Left hindlimb (tissue), 1 donor: ENCODE measurements at places on chromosomes 3 and 15.

- no peak for DNase-seq
These were observed 20.7 kb upstream of the SLMAP start for GRCh38 chr3:57735405-57735804.

GRCh38 chr15:39096608-39097205, 484.2 kb upstream of the THBS1 start:
- no peak for DNase-seq

DNA sequence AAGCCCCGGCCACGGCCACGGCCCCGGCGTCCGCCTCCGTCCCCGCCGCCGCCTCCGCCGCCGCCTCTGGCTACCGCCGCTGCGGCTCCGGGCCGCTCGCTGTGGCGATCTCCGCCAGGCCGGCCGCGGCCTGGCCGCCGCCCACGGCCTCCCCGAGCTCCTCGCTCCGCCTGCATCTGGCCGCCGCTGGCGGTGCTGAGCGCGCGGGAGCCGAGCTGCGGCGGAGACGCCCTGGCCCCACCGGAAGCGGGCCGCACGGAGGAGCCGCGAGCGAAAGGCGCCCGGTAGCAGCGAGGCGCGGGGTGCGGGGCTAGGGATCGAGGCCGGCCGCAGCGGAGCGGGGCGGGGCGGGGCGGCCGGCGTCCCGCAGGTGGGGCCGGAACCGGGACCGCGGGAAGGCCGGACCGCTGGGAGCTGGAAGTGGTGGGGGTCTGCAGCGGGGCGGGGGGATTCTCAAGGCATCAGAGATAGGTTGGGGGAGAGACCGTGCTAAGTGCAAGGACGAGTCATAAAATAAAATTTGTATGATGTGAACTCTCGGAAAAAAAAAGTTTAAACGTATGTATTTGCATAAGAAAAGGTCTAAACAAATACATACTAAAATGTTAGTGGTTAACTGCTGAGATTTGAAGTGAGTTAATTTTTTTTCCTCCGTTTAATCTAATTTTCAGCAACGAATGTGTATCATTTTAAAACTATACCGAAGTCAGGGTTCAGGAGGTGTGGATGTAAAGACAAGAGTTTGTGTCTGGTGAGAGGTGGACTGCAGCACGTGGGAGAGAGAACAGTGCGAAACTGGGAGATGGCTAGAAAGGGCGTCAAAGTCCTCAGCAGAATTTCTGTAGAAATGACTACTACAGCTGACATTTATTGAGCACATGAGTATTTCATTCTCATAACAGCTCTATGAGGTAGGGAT, at the start of gene AVEN:
Gene AVEN, minus strand, starts transcription at position 334 of the 919 bp plus-strand sequence. Its CDS starts 158 bp downstream, at position 176.
- peak; percentile 69 for DNase-seq

- no peak for DNase-seq
These were observed 10.6 kb downstream of the POC1A start for GRCh38 chr3:52143616-52144015.

DNA sequence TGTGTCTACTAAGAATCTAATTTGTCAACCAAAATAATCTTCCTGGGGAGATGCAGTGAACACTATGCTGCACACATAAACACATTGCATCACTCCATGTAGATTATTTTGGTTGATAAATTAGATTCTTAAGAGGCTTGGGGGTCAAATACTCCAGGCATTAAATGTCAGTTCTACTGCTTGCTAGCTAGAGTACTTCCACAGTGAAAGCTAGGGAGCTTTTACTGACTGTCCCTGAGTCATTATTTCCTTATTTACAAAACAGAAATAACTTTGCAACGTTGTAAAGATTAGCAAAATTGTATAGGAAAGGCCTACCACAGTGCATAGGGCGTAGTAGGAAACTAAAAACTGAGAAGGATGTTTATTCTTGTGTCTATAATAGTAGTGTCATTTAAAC, 12.9 kb upstream of the TMC3 start:
- no peak for DNase-seq

- no peak for DNase-seq
These were observed 456.3 kb downstream of the FOXP1 start for GRCh38 chr3:71127052-71127831.

DNA sequence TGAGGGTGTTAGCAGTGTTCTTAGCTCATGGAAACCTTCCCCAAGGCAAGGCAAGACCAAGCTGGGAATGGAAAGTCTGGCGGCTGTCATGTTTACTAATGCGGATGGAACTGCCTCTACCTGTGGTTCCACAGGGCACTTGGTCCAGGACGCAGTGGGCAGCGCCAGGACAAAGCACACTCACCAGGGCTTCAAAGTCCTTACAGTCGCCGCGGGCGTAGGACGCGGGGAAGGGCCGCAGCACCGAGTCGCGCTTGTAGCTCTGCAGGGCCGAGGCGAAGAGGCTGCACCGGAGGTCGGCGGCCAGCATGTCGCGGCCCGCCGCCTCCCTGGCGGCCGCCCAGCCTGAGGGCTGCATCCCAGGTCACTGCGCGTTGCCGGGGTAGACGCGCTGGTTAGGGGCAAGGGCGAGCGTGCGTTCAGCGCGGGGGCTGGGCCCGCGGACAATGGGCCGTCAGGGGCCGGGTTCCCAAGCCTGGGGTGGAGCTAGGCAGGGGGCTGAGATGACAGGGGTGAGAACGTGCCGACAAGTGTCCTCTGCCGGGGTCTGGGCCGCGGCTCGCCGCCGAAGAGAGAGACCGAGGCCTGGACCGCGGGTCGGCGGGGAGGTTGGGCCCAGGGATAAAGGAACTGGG, 497 bp downstream of the PARP16 start:
- DNase-seq: no peak

DNA sequence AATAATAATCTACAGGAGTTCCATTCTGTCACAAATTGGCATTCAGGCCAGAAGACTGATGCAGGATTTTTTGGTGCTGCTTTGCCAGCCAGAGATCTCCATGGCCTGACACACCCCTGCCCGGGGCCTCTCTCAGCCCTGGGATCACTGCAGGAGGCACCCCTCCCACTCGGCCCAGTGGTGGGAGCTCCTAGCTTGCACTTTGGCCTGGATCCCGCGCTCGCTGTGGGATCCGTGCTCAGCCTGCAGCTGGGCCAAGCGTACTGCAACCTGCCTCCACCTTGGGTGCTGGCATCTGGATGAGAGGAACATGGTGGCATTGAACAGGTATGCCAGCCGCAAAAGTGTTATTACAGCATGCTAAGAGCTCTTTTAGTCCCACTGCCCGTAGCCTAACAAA, 656.7 kb upstream of the CCDC54 start:
- no peak for DNase-seq

DNA sequence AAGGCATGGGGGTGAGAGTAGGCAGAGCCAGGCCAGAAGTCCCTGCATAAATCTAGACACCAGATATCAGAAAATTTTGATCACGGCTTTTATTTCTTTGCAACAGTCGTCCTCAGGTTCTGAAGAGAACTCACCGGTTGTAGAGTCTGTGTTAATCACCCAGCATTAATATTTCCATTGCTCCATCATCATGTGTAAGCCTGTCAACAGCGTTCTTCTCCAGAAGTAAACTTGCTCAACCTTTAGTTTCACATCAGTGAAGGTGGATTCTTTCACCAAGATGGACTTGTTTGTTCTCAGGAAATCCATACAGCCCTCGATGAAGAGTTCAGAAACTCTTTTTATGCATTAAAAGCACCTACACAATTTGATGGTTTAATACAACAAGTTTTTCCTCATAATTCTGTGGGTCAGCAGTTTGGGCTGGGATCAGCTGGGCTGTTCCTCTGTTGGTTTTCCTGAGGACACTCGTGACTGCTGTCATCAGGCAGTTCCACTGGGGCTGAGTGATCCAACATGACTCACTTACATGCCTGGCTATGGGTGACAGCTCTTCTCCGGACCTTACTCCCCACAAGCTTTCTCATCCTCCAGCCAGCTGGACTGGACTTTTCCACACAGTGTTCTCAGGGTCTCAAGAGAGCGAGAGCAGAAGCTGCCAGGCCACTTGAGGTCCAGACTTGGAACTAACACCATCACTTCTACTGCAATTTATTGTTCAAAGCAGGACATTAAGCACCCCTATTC, 303.4 kb downstream of the ZNF621 start:
- DNase-seq: no peak

DNA sequence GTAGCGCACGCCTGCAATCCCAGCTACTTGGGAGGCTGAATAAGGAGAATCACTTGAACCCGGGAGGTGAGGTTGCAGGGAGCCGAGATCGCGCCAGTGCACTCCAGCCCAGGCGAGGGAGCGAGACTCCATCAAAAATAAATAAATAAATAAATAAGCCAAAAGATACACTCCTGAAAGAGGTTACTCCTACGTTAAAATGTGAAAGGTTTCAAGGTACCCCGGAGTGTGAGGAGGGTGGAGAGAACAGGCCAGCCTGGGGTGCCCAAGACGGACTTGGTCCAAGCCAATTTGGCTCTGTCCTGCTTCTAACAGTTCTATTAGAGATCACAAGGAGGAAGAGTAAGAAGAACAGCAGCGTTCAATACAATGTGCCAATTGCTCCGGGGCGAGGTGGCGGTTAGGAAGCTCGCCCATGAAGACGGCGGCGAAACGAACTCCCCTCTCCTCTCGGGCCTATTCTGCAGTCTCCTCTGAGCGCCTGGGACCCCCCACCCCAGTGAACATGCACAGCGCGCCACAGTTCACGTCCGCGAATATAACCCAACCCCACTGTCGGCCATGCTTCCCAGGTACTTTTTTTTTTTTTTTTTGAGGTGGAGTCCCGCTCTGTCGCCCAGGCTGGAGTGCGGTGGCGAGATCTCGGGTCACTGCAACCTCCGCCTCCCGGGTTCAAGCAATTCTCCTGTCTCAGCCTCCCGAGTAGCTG, 942 bp downstream of the ELP6 start:
- DNase-seq: peak; percentile 47

GRCh38 chr3:184459355-184459754, 79.5 kb downstream of the CHRD start:
- no peak for DNase-seq

GRCh38 chr3:156530980-156531379, 23.9 kb downstream of the SSR3 start:
- no peak for DNase-seq

GRCh38 chr15:92613841-92614240, 41.7 kb downstream of the FAM174B start:
- DNase-seq: no peak

DNA sequence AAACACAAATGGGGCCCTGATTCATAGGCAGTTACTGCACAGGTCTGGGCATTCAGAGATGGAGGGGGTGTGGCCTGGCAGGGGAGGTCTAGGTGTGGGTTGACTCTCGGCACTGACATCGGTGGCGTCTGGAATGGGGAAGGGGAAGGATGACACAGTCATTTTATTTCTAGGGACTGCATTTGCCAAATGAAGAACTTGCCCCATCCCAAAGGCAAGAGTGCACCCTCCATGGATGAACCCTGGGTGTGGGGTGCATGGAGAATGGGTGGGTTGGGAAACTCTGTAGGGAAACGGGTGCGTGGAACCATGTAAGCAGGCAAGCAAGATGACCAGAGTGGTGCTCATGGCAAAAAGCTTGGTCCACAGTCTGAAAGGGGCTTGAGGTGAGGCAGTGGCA, 24.5 kb downstream of the SLC6A20 start:
- DNase-seq: no peak

DNA sequence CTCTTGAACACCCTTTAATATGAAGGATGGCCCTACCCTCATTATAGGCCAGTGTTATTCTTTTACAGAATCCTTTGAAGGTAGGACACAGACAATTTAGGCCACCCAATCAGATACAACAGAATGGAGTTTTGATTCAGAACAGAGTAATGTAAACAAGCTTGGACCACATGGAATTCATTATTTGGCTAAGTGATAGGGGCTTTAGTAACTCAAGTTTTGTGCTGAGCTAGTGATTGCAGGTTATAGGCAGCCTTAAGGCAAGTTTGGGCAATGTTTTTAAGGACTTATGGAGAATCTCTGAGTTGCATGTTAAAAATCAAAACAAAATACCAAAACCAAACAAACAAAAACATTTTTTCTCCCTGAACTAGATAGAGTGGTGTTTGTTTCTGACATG, 312.1 kb upstream of the ROBO1 start:
- DNase-seq: no peak

- DNase-seq: no peak
These were observed 33.2 kb downstream of the MKRN2 start for GRCh38 chr3:12590096-12590495.

- DNase-seq: peak; percentile 83
These were observed at the start of gene ABI3BP for GRCh38 chr3:100993309-100993708. Gene ABI3BP (minus strand): TSS chr3:100993421. CDS start chr3:100993384, 37 bp downstream.

- DNase-seq: no peak
These were observed 124.7 kb downstream of the RPL22L1 start for GRCh38 chr3:170745211-170745718.

- no peak for DNase-seq
These were observed 538.9 kb upstream of the GRM7 start for GRCh38 chr3:6321999-6322398.

- DNase-seq: no peak
These were observed 151.1 kb upstream of the HES1 start for GRCh38 chr3:193984876-193985275.

DNA sequence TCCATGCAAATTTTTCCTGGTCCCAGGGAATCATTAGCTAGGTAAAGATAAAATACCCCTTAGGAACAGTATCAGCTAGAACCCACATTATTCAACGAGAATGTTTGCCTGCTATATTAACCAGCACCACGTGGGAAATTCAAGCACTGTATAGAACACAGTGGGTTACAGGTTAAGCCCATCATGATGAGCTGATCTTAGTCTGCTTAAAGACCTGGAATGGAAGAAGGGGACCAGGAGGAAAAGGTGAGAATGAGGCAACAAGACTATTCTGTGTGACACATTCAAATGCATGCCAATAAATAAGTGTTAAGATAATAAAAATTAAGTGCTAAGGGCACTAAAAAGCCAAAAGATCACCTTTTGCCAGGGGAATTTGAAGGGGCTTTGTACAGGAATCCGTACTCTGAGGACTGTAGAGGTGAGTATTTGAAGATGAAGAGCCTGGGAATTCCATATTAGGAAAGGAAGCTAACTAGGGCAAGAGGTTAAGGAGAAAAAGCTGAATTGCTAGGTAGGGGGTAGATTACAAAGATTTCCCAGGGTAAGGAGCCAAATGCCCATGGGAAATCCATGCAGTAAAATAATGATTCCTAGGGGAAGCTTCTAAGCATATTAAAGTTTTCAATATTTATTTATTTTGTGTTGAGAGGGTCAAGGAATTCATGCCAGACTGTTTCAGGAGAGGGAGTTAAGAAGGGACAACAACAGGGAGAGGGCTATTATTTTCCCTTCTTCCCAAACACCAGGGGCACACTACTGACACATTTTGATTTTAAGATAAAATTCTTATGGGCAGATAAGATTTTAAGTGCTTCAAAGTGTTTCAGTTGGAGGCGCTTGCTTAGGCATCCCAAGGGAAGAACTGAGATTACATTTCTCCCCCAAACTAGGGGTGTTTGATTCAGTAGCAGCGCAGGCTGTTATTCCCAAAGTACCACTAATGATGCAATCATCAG, 2.3 kb upstream of the MED12L start:
- no peak for DNase-seq

DNA sequence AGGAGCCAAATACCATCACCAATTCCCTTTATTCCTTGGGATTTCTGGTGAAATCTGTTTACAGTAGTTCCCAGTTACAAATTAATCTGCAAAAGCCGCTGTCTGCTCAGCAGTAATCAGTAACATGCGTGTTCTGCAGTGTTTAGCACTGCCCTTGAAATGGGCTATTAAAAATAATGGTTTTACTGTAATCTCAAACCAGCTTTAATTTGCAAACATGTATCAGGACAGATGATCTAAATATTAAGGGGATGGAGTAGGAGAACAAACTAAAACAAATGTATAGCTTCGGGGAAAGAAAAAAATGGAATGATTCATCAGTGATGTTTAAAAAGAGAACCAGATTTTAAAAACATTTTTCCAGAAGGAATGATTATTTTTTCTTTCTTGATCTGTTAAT, 513.2 kb downstream of the MECOM start:
- no peak for DNase-seq

- no peak for DNase-seq
These were observed 70.3 kb downstream of the NUP210 start for GRCh38 chr3:13349823-13350222.
